ENCODE measurements at places on chromosomes 3 and 15. TPM values are rescaled to one million over a fixed set of nuclear protein-coding genes. Genes with fewer than 3 reads are reported as not detected.
A peak's percentile ranks its signal among the peaks of the same experiment; 100 is the strongest.

GRCh38 chr15:28043691-28044091 lies 55.4 kb downstream of the OCA2 start:
- no peak for DNase-seq

LTF gene
- total RNA-seq = 3.7 TPM

- no peak for DNase-seq
These were observed 689.0 kb downstream of the NTRK3 start for GRCh38 chr15:87567406-87568030.

DNA sequence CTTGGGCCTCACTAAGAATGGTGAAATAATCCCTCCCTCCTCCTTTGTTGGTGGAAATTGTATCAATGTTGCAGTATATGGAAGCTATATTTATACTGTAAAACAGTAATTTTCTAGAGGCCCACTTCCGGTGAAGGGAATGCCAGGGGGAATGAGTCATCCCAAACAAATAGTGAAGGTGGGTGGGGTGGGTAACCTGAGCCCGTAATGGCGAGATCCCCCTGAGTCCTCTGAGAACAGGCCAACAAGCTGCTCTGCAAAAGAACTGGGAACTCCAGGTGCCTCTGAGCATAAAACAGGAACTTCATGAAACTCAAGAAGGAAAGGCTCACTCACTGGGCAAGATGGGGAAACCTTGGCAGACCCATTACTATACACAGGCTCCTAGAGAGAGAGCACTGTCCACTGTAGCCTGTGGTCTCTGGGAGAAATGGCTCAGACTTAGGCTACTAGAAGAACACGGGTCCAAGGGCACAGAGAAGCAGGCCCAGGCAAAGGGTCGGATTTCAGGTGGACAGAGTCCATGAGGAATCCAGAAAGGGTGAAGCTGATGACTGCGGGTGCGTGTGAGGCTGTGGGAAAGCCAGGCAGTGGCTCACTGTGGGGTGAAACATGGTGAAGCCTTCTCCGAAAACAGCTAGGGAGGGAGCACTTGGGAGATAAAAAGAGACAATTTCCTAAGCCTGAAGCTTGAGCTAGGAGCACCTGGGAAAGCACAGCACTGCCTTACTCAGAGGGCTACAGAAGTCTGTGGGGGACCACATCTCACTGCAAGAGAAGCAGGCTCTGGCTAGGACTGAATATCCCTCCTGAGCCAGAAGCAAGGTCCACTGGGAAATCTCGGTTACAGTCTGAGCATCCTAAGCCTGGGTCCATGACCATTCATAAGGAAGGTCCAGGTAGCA lies 19.8 kb downstream of the LARP6 start:
- DNase-seq = no peak

DNA sequence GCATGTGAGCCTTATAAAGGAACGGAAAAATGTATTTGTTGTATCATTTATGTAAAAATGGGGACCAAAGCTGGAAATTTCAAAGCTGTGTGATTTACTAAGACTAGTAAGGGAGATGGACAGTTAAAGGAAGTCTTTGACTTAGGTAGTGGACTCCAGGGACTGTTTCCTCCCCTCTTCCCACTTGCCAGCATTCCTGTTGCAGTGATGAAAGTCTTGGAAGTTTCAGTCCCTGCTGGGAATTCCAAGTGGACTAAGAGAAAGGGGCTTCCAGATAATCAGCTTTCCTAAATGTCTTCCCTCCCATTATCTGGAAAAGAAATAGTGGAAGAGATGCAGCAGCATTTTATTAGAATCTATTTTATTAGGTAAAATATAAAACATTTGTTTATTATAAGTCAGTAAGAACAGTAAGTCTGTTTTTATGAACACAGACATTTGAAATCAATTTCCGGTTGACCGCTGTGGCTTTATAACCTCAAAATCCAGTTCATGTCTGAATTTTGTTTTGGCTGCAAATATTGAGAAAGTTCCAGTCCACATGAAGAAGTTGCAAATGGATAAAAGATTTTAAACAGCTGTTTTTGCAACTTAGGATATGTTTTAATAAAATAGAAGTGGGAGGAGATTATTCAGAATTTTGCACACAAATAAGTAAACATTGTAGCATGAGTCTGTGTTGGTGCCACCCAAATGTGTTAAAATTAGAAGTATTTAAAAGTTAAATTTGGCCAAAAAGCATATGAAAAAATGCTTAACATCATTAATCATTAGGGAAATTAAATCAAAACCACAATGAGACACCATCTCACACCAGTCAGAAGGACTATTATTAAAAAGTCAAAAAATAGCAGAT lies 141.8 kb downstream of the IL20RB start:
- DNase-seq = no peak

FOXB1 gene
- total RNA-seq = not detected

STAB1 gene
- total RNA-seq = 74.7 TPM

DNA sequence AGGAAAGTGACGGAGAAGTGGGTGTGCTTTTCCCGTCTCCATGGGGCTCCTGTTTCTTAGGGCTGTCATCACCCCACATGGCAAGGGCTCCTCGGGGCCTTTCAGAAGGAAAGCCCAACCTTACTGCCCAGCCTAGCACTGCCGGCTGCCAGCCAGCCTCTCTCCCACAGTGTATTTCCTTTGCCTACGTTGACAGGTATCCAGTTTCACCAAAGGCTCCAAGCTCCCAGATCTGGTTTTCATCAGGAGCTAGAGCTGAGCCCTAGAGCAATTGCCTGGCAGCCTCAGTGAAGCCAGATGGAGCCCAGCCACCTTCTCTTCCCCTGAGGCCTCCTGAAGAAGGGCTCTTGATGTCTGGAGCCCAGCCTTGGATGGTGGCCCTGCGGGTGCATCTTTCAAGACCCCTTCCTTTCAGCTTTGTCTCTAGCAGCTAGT lies 20.2 kb downstream of the CRABP1 start:
- DNase-seq = peak; percentile 58

DNA sequence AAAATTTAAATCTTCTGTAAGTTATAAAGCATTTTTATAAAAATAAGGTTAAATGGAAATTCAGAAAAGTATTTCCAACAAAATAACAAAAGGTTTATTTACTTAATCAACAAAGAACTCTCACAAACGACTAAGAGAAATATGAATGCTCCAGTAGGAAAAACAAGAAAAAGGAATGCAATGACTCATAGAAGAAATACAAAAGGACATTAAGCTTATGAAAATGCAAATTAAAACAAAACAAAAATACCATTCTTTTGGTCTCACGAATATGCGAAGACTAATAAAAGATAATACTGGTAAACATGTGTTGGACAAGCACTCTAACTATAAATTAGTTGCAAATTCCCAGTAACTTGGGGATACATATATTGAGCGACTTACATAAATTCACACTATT lies 17.5 kb upstream of the TBC1D5 start:
- no peak for DNase-seq

DNA sequence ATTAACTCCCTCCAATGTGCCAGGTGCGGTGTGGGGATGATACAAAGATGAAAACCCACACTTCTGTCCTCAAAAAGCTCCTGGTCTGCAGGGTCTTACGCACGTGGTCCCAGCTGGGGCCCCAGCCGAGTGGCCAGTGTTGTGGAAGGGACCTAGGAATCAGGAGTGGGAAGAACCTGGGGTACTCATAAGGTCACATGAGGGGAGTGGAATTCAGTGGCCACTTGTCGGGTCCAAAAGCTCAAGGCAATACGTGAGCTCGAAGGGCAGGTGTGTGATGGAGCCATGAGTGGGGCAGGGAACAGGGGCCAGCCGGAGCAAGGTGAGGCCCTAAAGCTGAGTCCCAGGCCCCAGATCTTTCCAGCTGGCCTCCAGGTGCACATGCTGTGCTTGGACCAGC lies 260.0 kb upstream of the LYSMD4 start:
- DNase-seq = no peak

EEFSEC gene
- 16.9 TPM for total RNA-seq

TP63 gene
- 0.11 TPM for total RNA-seq

- no peak for DNase-seq
These were observed 10.8 kb upstream of the TNFAIP8L3 start for GRCh38 chr15:51105430-51106016.

DUOXA2 gene
- not detected for total RNA-seq

- DNase-seq = peak; percentile 54
These were observed 407.6 kb downstream of the ZIC1 start for GRCh38 chr3:147816752-147817151.

DNA sequence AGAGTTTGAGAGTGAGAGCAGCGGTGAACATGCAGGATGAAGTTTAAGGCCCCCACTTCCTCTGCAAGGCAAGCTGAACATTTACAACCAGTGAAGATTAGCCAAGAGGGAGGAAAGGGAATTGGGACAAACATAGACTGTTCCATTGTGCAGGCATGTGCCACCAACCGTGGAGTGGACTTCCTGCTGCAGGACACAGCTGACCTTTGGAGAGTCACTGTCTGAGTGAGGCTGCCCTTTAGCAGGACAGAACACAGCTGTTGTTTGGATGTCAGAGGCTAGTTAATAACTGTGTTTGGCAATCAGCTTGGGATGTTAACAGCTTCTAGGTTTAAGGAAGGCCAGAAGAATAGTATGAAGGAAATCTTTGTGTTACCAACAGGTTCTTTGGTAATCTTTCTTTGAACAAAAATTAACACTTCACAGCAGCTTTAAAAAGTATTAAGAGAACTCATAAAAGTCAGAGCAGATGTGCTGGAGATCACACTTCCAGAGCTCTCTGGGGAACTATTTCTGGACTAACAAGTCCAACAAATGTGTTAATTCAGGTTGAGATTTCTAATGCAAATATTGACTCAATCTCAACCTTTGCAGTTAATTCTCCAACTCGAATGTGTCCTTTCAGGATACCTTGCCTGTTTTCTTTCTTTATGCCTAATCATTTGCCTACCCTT lies 31.4 kb downstream of the CTDSPL start:
- DNase-seq = peak; percentile 73

- no peak for DNase-seq
These were observed 83.9 kb upstream of the MEX3B start for GRCh38 chr15:82129761-82130160.

DNA sequence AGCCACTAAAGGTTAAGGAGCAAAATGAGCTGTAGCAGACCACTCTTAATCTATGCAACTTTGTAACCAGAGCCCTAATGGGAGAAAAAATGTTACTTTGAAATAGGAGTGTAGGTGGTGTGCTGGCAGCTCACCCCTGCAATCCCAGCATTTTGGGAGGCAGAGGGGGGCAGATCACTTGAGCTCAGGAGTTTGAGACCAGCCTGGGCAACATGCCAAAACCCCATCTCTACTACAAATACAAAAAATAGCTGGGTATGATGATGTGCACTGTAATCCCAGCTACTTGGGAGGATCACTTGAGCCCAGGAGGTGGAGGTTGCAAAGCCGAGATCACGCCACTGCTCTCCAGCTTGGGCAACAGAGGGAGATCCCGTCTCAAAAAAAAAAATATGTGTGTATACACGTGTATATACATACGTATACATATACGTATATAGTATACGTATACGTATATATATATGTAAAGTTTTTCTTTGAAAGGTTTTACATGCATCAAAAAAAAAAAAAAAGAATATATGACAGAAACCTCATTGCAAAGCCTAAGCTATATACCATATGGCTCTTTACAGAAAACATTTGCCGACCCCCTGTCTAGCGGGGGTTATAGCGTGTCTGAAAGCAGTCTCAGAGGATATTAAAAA lies 15.7 kb downstream of the CAPN7 start:
- DNase-seq = no peak

TNIK gene
- total RNA-seq = 22.5 TPM

DNA sequence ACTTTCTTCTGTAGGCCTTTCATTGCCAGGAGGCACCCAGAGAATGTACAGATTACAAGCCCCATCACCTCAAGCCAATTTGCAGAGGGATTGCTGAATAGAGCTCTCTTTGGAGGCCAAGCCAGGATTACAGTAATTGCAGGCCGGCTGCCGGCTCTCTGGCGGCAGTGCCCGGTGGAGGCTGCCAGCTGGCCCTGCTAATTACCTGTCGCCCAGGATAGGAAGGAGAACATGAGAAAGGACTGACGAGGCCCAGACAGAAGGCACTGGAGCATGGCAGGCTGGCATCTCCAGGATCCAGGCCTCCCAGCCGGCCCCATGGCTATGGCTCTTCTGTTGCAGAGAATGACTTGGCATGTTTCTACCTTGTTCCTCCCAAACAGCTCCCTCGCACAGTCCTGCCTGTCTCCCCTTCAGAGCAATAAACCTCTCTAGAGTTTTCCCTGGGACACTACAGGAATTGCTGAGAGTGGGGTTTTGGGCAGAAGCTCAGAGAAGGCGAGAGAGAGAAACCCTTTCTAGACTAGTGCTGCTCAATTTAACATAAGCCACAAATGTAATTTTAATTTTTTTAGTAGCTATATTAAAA lies 273.6 kb upstream of the PROK2 start:
- DNase-seq = peak; percentile 65

DNA sequence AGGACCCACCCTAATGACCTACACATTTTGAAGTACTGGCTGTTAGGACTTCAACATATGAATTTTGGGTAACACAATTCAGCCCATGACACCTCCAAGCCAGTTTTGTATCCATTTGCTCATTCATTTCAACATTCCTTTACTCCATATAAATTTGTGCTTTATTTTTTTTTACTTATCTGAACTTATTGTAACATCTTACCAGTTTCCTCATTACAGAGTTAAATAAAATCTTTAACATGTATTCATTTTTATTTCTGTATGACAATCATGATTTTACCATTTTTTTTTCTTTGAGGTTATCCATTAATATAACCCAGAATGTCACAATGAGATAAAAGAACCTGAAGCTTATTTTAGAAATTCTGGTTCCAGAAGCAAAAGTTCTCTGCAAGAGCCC lies 48.0 kb upstream of the ATP1B3 start:
- DNase-seq = no peak

CCR5 gene
- total RNA-seq = 0.24 TPM

DNA sequence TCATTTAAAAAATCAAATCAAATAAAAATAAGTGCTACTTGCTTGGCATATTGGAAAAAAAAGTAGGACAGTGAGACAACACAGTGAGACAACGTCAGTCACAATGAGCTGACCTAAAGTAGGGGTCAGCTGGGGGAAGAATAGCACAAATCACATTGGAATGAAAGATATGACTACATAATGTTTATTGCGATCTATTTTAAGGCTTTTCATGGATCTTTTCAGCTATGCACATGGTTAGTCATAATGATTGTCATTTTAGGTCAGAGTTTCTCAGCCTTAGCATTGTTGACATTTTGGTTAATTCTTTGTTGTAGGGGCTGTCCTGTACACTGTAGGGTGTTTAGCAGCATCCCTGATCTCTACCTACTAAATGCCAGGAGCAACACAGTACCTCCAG lies 44.5 kb downstream of the CMSS1 start:
- DNase-seq = no peak

GRCh38 chr15:39787479-39787878 lies 4.8 kb upstream of the FSIP1 start:
- no peak for DNase-seq

All from Right ventricle myocardium superior (tissue), 1 donor.